Islet precursor cell (in vitro differentiated cells): ENCODE measurements at places on chromosomes 4 and X.

- no peak for DNase-seq
These were observed 447.8 kb downstream of the NLGN4X start for GRCh38 chrX:5780821-5781220.

DNA sequence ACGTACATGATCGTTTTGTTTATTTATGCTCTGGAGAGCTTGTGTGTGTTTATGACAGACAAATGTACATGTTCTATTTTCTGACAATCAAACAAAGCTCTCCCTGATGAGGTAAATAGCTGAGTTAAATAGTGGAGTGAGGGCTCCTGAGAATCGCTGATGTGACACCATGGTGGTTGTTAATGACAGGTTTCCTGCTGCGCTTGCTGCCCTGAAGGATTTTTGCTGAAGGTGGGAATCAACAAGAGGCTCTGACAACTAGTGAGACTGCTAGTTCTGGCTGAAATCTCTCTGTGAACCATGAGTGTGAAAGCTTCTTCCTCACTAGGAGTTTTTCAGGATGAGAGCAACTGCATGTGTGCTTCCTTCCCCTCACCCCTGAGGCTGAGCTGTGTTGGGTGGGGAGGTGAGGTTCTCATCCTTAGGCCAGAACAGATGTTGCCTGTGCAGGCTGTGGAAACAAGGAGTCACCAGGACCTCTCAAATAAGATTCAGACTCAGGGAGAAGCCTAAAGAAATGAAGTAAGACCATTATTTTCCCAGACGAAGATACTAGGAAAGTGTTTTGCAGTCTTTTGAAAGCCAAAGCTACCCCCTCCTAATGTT is 173.4 kb upstream of the JADE1 start:
- DNase-seq: no peak

GRCh38 chr4:91113130-91113706 is 986.0 kb downstream of the CCSER1 start:
- no peak for DNase-seq

DNA sequence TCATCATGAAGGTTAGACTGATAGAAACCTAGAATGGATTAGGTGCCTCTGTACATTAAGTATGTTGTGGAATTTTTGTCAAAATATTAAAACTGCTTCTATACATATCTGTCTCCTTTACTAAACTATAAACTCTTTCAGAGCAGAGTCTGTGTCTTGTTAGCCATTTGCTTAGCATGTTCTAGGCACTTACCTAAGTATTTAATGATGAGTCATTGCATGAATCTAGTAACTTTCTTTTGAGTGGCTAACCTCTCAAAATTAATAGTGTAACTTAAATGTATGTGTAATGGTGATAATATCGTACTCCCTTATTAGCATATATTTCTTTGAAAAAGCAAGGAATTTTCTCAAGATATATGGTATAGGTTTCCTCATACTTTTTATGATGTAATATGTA is 57.8 kb downstream of the RAP1GDS1 start:
- DNase-seq: no peak

- DNase-seq: no peak
These were observed 9.4 kb upstream of the CLDN34 start for GRCh38 chrX:9957743-9958142.

GRCh38 chrX:5726224-5726623 is 502.4 kb downstream of the NLGN4X start:
- DNase-seq: no peak

DNA sequence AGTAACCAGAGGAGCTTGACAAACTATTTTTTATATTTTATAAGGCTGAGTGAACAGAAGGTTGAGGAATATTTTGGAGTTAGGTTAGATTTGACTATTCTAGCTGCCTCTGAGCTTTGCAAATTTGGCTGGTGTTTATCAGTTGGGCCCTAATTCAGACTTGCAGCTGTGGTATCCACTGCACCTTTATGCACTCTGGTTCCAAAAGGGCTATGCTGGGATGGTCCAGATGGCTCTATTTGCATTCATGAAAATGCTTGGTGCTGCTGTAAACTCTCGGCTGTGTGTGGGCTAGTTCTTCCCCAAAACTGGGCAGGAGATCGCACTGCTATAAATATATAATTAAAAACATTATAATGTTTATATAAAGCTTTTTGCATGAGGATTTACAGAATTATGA is 106.3 kb downstream of the REPS2 start:
- DNase-seq: no peak

DNA sequence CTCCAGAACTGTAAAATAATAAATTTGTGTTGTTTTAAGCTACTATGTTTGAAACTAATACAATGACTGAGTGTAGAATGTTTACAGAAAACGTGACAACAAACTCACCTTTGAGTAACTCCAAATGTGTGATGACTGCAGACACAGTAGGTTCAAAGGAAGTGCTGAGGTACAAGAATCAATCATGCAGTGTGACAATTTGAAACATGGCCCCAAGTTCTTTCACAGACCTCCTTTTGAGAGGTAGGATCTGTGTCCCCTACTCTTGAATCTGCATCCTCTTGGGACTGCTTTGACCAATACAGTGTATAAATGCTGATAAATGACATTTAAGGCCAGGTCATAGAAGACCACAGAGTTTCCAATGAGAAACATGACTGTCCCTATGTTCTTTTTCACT is 667.7 kb upstream of the DIPK2B start:
- DNase-seq: no peak

DNA sequence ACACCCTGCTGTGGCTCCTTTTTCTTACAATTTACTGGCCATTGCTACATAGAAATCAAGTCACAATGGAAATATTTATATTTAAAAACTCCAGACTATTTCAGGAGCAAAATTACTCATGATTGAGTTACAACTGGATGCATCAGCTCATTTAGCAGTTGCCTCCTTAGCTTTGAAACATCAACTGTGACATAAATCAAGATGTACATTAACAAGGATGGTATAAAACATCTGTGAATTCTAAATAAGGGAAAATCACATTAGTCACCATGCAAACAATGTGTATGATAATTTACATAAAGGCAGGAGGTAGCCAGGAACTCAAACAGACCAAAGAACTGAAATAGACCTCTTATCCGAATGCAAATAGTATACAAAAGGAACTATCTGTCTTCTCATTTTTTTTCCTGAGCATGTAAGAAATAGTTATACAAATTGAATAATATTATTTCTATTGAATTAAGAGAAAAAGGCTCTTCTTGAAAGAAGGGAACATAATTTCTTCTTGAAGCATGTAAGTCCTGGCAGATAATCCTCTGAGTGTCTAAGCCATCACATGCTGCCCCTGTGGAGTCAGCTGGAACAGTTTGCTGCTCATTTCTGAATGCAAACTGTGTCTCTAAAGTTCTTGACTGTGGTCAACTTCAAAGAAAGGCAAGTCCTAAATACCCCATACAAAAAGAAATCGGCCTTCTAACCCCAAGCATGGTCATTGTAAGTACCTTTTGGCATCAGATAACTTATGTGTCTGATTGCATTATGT is 151.2 kb downstream of the NAA11 start:
- DNase-seq: no peak

- DNase-seq: peak; percentile 65
These were observed 66.8 kb downstream of the SOWAHB start for GRCh38 chr4:76830964-76831703.

- DNase-seq: no peak
These were observed 65.1 kb downstream of the HPGDS start for GRCh38 chr4:94277534-94277933.

- no peak for DNase-seq
These were observed 362.2 kb downstream of the SMARCA1 start for GRCh38 chrX:129161108-129161507.

DNA sequence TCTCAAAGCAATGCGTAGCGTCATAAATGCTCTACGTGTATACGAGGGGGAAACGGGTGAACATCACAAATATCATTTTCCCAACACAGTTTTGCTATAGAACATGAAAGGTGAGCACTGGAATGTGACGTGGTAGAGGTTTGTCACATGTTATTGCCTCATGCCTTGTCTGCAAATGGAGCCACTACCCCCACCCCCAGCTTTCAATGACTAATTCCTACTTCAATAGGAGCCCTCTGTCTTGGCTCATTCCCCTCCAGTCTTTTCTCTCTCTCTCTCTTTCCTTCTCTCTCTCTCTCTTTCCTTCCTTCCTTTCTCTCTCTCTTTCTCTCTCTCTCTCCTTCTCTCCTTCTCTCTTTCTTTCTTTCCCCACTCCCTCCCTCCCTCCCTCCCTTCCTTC is 127.0 kb downstream of the STOX2 start:
- DNase-seq: no peak
